ENCODE measurements at places on chromosomes 2 and 18.

DNA sequence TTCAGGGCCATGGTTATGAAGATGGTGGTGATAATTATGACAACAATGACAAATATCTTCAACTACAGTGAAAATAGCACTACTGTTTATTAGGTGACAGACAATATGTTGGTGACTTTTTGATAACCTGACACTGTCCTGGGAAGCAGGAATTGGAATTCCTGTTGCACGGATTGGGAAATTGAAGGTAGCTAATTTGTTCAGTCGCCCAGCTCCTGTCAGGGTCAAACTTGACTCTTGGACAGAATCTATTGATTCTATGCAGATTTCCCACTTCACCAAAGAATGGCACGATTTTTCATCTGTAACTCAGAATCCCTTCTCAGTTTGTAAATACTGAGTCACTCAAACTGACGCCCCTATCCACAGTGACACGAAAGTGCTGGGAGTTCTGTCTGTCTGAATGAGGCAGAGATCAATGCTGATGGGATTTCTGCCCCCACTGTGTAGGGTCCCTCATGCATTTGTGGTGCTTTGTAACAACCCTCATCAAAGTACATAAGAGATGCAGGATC, 779.5 kb upstream of the ID2 start:
- DNase-seq: no peak

DNA sequence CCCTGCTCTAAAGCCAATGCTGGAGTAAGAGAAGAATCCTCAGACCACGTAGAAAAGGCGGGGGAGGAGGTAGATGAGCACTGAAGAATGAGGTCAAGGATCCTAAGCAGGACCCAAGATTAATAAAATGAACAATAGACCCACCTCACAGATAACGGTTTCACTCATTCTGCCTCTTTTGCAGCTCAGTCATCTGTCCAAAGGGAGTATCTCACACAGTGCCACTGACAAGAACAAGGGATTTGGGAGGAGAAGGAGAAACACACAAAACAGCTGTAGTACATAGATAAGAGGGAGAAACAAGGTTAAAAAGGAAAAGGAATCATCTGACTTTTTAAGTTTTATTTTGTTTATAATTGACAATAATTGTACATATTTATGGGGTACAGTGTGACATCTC, 30.9 kb upstream of the SULT1C4 start:
- no peak for DNase-seq

- DNase-seq: no peak
These were observed 1.6 kb downstream of the CAPN10 start for GRCh38 chr2:240588006-240588655.

DNA sequence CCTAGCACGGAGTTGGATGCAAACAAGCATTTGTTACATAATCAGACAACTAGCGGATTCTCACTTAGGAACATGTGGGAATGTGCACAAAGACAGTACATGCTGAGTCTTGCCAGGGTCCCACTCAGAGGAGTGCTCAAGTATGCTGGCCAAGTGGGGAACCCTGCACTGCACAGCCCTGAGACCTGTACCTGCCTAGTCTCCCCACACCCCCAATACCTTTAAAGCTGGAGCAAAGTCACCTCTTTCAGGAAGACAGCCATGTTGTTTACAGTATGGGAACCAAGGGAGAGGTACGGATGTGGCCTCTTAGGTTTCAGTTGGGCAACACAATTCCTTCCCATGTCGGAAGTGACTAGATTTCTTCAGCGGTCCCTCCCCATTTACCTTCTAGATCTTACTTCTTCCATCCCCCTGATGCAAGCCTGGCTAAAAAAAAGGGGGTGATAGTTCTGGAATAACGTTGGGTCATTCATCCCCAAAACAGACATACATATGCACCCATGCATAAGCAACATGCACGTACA, 10.7 kb downstream of the CXCR1 start:
- DNase-seq: no peak
